Activated CD8-positive, alpha-beta memory T cell treated with anti-CD3 and anti-CD28 coated beads for 36 hours (primary cell): ENCODE measurements at places on chromosomes 5 and 9. TPM values are rescaled to one million over a fixed set of nuclear protein-coding genes. Genes with fewer than 3 reads are reported as not detected.

Gene CKMT2
- total RNA-seq, result not detected

Gene PCSK5
- 1.9 TPM for total RNA-seq

Gene SNCAIP
- total RNA-seq, result not detected

Gene MGAT1
- total RNA-seq, result 128 TPM

Gene ZFYVE16
- total RNA-seq, result 16.3 TPM

Gene WNK2
- 0.31 TPM for total RNA-seq

Gene ELOVL7
- total RNA-seq, result 0.06 TPM

Gene CCDC192
- total RNA-seq, result not detected

Gene ZDHHC11
- 4.7 TPM for total RNA-seq

Gene TAF1L
- total RNA-seq, result not detected

Gene HK3
- total RNA-seq, result 0.06 TPM

Gene FBN2
- not detected for total RNA-seq
